ENCODE measurements at places on chromosomes 11 and 22. TPM values are rescaled to one million over a fixed set of nuclear protein-coding genes. Genes with fewer than 3 reads are reported as not detected.

DNA sequence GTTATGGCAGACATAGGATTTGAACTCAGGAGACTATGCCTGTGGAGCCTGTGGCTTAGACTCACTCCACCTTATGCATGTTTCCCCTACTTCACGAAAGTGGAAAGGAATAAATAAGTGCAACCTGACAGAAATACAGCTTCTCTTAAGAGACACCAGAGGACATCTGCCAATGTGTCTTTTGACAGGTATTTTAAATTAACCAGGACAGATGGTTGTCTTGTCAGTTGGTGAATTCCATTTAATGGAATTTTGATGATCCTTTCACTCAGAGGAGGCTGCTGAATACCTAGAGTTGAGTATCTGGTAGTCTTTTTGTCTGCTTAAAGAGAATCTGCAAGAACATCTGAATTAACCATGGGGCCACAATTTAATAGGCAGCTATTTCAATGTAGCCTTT, 46.1 kb downstream of the NELL1 start:
- H3K27me3 ChIP-seq: no peaks in the 10 kb centered on the region
- H3K27ac ChIP-seq: no peak overlapping the region
- no peak for DNase-seq
- H3K36me3 ChIP-seq: no peaks in the 10 kb centered on the region
- H3K4me1 ChIP-seq: no peaks in the 10 kb centered on the region

DNA sequence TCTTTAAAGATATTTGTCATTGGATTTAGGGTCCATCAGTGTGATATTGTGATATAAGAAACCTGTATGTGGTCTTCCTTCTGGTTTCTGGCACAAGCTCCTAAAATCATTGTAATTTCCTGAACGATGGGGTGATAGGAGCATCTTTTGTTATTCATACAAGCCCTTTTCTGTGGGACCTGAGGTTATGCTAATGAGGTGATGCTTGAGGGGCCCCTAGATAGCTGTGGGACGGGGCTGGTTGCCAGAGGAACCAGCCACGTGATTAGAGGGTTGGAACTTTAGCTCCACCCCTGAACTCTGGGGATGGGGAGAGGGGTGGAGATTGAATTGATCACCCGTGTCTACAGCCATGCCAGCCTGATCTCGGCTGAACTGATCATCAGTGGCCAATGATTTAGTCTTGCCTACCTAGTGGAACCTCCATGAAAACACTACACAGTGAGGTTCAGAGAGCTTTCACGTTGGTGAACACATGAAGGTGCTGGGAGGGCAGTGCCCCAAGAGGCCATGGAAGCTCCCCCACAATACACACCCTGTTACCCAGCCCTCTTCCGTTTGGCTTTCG, 62.8 kb downstream of the BCR start:
- H3K36me3 ChIP-seq: no peaks in the 10 kb centered on the region
- H3K4me3 ChIP-seq: no peak overlapping the region
- no peaks in the 10 kb centered on the region for H3K27me3 ChIP-seq
- H3K4me1 ChIP-seq: peaks cover 12% of the 10 kb centered on the region
- no peak for DNase-seq

DNA sequence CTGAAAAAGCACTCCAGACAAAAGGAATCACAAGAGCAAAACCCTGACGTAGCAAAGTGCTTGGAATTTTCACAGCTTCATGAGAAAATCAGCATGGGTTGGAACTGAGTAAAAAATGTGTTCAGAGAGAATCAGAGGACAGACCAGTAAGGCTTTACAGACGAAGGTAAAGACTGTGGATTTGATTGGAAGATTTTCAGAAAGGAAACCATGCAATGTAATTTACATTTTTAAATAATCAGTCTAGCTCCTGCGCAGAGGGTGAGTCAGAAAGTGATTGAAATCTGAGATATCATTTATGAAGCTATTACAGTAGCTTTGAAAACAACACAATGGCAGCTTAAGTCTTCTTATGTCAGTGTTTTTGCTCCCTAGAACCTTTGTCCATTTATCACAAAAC, 1122.3 kb downstream of the LRRC4C start:
- H3K27me3 ChIP-seq: no peaks in the 10 kb centered on the region
- H3K36me3 ChIP-seq: no peaks in the 10 kb centered on the region
- H3K27ac ChIP-seq: no peak overlapping the region
- DNase-seq: no peak
- H3K4me3 ChIP-seq: no peak overlapping the region

DNA sequence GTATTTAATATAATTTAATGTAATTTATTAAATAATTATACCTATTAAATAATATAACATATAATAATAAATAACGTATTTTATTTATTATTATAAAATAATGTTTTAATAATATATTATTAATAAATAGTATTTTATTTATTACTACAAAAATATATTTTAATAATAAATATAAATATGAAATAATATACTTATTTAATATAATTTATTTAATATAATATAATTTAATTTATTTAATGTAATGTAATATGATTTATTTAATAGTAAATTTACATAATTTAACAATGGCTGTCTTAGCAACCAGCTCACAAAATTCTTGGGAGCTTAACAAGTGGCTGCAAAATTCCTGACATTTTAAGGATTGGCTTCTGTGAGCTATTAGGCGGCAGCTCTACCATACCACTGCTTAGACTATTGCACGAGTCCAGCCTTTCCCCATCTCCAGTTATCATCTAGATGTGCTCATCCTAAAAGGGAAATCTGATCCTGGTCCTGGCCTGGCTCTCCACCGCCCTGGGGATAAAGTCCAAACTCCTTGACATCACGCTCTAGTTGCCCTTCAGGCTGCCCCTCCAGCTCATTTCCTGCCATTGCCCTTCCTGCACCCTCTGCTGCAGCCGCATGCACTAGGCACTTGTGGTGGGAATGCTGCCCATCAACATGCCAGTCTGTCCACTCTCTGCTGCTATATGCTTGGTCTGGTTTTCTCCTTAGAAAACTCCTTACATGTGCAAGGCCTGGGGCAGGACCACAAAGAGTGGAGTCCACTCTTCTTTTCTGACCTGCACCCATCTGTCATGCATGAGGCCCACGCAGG, 9.8 kb downstream of the MMP20 start:
- peaks cover 4% of the 10 kb centered on the region for H3K4me1 ChIP-seq
- H3K27me3 ChIP-seq: no peaks in the 10 kb centered on the region
- H3K27ac ChIP-seq: no peak overlapping the region
- no peak for DNase-seq

GRCh38 chr22:30411780-30412179, 13.8 kb upstream of the MTFP1 start:
- H3K4me1 ChIP-seq: peaks cover 13% of the 10 kb centered on the region
- peaks cover 74% of the 10 kb centered on the region for H3K36me3 ChIP-seq
- no peak for DNase-seq
- no peak overlapping the region for H3K27ac ChIP-seq

DNA sequence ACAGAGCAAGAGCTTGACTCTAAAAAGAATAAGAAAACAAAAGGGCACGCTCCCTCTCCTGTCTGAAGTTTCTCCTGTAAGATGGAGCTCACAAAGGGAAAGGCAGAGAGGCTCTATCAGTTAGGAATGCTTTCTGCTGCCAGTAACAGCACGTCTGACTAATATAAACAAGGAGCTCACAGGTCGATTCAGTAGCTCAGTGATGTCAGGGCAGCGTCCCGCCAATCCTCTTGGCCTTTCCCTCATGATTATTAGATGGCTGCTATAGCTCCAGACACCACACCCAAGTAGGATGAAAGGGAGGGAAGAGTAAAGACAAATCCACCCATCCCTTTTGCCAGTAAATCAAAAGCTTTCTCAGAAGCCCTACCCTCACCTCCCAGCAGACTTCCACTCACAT, 51.3 kb upstream of the HMGXB4 start:
- no peak overlapping the region for H3K27ac ChIP-seq
- peaks cover 4% of the 10 kb centered on the region for H3K4me1 ChIP-seq
- DNase-seq: no peak

DNA sequence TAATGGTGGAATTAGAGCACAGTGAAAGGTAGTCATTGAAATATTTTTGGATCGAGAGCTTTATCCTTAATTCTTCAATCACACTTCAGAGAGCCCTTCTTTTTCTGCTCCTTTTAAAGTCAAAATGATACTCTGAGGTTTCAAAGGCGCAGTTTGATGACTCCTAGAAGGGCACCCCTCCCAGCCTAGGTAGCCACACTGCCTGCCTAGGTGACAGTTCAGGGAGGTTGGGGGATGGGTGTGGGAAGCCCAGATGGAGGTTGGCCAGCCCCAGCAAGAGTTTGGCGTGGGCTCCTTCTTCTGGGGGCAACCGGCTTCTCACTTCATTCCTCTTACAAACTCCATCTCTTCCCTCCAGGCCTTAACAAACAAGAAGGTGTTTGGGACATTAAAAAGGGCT, 28.6 kb upstream of the PHF21A start:
- DNase-seq: no peak
- H3K36me3 ChIP-seq: no peaks in the 10 kb centered on the region
- peaks cover 5% of the 10 kb centered on the region for H3K27me3 ChIP-seq
- H3K27ac ChIP-seq: no peak overlapping the region

GRCh38 chr11:65868076-65868667, 4.4 kb downstream of the EFEMP2 start:
- H3K27me3 ChIP-seq: no peaks in the 10 kb centered on the region
- DNase-seq: no peak
- H3K4me3 ChIP-seq: no peak overlapping the region
- no peak overlapping the region for H3K27ac ChIP-seq
- H3K36me3 ChIP-seq: peaks cover 45% of the 10 kb centered on the region
- H3K4me1 ChIP-seq: peaks cover 33% of the 10 kb centered on the region

GRCh38 chr11:64643920-64644646, 53.1 kb downstream of the SLC22A12 start:
- DNase-seq: no peak
- H3K27ac ChIP-seq: no peak overlapping the region
- peaks cover 82% of the 10 kb centered on the region for H3K27me3 ChIP-seq
- H3K36me3 ChIP-seq: no peaks in the 10 kb centered on the region

GRCh38 chr11:72072348-72072747, 8.0 kb downstream of the NUMA1 start:
- H3K27me3 ChIP-seq: no peaks in the 10 kb centered on the region
- no peak for DNase-seq
- H3K4me1 ChIP-seq: peaks cover 49% of the 10 kb centered on the region
- H3K4me3 ChIP-seq: no peak overlapping the region
- no peaks in the 10 kb centered on the region for H3K36me3 ChIP-seq

DNA sequence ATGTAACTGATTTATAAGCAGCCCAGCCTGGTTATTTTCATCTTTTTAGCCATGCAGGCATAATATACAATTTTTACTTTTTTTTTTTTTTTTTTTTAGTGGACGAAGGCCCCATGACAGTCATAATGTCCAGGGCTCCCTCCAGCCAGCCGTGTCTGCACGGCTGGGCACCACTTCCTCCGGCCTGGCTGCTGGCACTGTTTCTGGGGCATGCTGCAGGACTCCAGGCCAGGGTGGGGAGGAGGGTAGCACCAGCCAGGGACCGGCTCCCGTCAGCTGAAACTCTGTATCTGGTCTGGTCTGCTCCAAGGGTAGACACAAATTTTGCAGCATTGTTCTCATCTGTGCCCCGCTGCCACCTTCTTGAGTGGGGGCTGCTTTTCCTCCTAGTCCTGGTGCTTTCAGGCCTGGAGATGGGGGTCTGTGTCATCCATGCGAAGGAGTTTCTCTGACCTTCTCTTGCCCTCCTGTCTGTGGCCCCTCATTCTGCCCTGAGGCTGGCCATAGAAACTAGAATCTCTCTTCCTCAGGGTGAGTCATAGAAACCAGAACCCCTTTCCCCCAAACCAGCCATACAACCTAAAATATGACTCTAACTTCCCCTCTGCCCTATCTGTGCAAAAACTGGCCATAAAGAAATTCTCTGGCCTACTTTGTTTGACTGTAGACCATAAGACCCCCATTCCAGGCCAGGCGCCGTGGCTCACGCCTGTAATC, 9.2 kb upstream of the RRP7A start:
- no peak overlapping the region for H3K4me3 ChIP-seq
- no peaks in the 10 kb centered on the region for H3K36me3 ChIP-seq
- no peaks in the 10 kb centered on the region for H3K27me3 ChIP-seq
- DNase-seq: no peak
- no peak overlapping the region for H3K27ac ChIP-seq

DNA sequence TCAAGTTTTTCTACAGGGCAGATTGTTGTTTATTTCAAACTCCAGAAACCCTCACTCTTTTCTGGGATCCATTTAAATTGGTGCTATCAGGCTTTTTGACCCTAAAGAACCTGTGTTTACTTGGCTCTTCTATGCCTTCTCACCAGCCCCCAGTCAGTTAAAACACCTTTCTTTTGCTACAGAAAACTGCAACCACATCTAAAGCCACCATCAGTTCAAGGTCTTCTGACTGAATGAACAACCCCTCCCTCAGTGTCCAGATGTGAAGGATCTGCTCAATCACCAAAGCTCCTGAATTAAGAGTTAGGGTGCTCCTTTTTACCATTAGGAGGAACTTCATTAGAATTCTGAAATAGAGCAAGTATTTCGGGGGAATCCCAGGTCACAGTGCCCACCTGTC, 7.0 kb upstream of the GLYATL1B start:
- H3K27me3 ChIP-seq: no peaks in the 10 kb centered on the region
- no peak overlapping the region for H3K4me3 ChIP-seq
- DNase-seq: no peak
- no peak overlapping the region for H3K27ac ChIP-seq
- no peaks in the 10 kb centered on the region for H3K36me3 ChIP-seq
- no peaks in the 10 kb centered on the region for H3K4me1 ChIP-seq

DNA sequence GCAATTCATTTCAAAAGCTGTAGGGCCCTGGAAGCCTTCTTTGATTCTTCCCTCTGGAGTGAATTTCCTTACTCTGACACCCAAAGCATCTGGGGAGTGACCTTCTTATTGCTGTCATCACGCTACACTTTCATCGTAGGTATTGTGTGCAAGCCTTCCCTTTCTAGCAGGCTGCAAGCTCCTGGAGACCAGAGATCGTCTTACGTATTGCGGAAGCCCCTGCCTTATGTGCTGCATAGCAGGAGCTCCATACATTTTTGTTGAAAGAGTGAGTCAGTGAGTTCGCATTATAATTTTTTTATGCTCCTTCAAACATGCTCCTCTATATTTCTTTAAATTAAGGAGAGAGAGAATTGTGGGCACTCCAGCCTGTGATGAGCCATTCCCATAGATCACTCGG, 21.2 kb upstream of the TMEM218 start:
- H3K36me3 ChIP-seq: no peaks in the 10 kb centered on the region
- H3K4me1 ChIP-seq: no peaks in the 10 kb centered on the region
- H3K27me3 ChIP-seq: peaks cover 15% of the 10 kb centered on the region
- no peak overlapping the region for H3K4me3 ChIP-seq
- no peak for DNase-seq

GRCh38 chr22:27865496-27865895, 53.6 kb downstream of the PITPNB start:
- peaks cover 2% of the 10 kb centered on the region for H3K36me3 ChIP-seq
- H3K4me3 ChIP-seq: no peak overlapping the region
- peaks cover 50% of the 10 kb centered on the region for H3K4me1 ChIP-seq
- H3K27ac ChIP-seq: peak overlapping the region; percentile 74
- no peak for DNase-seq

Gene DBX1
- total RNA-seq: not detected

Gene CDC42BPG
- 64.9 TPM for total RNA-seq

Gene ABCC8
- not detected for total RNA-seq

Gene APOL2
- total RNA-seq: 15.6 TPM

Gene SCN2B
- total RNA-seq: not detected

Gene OR5B21
- total RNA-seq: not detected

Gene TSPAN18
- 1.3 TPM for total RNA-seq

Gene MMP12
- total RNA-seq: not detected
